CD8-positive, alpha-beta memory T cell (primary cell): ENCODE measurements at places on chromosomes 4 and X. TPM values are rescaled to one million over a fixed set of nuclear protein-coding genes. Genes with fewer than 3 reads are reported as not detected.

DNA sequence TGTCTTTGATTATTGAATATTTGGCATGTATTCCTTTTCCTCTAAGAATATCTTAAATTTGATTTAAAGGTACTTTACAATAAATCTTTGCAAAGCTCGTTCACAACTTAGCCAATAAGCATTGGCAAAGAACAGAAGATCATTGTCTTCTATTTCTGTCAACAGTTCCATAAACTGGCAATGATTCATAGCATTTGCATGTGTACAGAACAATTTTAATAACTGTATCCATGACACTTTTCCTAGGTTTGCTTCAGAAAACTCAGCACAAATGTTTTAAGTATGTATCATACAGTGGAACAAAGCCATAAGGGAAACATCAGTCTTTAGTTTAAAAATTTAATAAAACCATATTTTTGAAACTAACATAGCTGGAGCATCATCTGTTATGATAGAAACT, 462.7 kb upstream of the RPS6KA3 start:
- no peak for DNase-seq

- no peak for DNase-seq
Observed at GRCh38 chrX:148159796-148160195, 178.7 kb downstream of the FMR1NB start.

DNA sequence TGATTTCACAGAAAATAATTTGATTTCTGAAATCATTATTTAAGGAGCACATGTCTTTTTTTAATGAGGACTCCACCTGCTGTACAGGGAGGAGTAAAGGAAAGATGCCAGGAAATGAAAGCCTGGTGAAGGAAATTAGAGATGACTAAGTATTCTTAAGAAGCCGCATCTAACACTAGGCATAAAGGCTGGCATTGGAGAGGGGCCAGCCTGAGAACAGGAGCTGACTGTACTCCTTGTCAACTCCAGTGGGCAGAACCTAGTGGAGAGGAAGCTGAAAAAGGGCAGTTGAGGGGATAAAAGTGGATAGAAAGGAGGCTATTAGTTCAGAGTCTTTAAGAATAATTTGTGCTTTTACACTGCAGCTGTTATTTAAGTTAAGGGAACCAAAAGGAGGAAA, 393.0 kb downstream of the PPP1R2C start:
- no peak for DNase-seq

DNA sequence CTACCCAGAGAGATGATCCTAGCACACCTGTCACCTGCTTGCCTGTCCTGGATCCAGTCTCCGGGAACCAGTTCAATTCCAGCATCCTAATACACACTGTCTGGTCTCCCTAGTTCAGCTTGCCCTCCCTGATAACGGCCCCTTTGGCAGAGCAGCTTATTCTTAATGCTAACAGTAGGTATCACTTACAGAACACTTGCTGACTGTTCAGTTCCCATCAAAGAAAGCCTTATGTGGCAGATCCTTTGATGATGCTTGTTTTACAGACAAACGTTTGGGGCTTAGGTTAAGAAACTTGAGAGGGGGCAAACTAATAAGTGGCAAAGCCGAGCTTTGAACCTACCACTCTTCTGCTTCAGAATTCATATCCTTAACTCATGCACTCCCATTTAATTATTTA, 890 bp downstream of the RASSF6 start:
- DNase-seq, result no peak

DNA sequence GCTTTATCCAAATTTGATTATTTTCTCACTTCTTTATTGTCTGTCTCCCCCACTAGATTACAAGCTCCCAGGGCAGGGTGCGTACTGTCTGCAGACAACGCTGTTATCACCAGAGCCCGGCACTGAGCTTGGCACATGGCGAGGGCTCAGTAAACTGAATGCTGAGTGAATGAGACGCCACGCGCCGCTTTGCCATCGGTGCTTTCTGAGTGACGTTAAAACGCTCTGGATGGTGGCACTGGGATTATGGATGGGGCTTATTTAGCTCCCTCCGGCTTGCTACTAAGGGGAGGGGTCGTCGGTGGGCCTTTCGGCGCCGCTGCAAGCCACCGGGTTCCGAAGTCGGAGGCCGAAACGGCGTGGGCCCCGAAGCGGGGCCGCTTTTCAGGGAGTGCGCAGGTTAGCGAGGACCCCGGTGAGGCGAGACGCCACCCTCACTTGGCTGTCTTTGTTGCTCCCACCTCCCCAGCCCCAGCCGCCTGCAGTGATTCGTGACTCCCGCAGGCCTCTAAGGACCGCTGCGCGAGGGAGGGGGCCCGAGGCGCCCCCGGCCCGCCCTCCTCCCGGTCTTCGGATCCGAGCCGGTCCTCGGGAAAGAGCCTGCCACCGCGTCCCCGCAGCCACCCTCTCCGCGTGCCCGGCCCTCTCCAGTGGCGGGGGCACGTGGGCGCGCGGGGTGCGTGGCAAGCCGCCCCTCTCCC, 569 bp upstream of the FHL1 start:
- no peak for DNase-seq

DNA sequence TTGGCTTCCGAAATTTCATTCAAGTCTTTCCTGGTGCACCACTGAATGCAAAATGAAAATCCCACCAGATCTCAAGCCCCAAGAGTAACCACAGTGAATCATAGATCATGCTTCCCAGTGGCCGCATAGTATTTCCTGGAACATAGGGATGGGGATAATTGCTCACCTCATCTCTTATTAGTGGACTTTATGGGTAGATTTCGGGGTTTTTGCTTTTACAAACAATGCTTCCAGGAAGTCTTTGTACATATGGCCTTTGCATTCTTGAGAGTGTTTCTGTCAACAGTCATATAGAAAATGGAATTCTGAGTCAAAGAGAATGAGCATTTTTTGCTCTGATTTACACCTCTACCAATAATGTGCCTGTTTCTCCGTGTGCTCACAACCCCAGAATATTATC, 53.4 kb downstream of the PPEF2 start:
- DNase-seq, result no peak

Gene GPR34
- total RNA-seq, result 1.5 TPM

Gene WAS
- 84.0 TPM for total RNA-seq
